ENCODE measurements at places on chromosomes 4 and X.

GRCh38 chr4:48603366-48604003 is 113.4 kb downstream of the ZAR1 start:
- no peak for DNase-seq

DNA sequence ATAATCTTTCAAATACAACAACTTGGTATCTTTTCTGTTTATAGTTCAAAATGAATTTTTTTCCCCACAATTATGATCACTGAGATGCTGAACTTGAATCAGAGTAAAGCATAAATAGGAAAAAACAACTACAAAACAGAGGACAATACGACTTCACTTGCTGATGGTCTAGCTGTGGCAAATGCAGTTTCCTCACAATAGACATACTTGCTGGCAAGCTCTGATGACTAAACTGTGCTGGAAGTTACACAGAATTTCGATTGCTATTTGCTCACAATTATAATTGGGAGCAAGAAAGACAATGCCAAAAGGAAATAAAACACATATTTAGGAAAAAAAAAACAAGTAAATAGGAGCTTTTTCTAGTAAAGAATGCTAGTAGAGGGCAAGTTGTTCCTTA is 14.7 kb downstream of the VEGFC start:
- no peak for DNase-seq

DNA sequence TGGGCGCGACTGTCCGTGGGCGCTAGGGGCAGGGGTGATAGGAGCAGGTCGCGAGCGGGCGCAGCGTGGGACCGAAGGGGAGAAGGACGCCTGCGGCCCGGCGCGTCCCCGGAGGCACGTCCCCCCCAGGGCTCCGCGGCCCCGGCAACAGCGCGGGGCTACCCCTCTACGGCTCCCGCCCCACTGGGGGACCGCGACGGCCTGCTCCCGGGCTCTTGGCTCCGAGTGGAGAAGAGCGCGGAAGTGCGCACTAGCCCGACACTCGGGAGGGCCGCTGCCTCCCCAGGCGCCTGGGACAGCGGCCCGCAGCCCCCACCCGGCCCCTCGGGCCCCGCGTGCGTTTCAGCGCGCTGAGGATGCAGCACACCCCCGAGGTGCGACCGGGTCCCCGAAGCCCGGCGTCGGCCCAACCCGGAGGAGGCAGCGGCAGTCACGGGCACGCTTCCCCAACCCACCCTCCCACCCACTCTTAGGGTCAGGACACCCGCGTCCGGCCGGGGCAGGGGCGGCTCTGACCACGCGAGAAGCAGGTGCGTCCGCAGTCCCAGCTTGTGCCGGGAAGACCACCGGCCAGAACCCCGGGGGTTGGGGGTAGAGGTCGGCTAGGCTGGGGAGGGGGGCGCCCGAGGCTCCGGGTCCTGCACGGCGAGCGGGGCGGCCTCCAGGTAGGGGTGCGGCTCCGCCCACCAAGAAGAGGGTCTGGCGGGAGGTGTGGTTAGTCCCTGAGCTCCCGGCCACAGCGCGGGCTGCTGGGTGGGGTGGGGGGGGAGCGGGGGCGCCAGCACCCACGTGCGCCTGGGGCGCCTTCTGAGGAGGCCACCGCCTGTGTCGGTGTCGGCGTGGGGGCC is 18.5 kb upstream of the NAT8L start:
- DNase-seq = no peak

- DNase-seq = no peak
Measured at GRCh38 chr4:84837751-84838150, 128.7 kb downstream of the WDFY3 start.

- DNase-seq = no peak
Measured at GRCh38 chrX:83771664-83772063, 89.3 kb upstream of the CYLC1 start.

GRCh38 chrX:68703369-68703768 is 55.9 kb downstream of the STARD8 start:
- no peak for DNase-seq

DNA sequence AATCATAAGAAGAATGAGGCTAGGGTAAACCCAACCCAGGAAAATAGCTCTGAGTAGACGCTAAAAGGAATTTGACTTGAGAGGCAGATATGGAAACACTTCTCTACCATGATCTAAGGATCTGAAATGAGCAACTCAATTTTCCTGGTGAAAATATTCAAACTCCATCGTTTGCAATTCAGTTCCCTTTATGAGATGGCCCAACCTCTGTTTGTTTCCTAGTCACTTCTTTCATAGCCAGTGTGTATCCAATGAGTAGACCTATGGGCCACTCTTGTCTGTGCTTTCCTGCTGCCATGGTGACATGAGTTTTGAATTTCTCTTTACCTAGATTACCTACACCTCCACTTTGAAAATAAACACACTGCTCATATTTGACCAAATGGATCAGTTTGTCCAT is 176.2 kb upstream of the GPRIN3 start:
- no peak for DNase-seq

DNA sequence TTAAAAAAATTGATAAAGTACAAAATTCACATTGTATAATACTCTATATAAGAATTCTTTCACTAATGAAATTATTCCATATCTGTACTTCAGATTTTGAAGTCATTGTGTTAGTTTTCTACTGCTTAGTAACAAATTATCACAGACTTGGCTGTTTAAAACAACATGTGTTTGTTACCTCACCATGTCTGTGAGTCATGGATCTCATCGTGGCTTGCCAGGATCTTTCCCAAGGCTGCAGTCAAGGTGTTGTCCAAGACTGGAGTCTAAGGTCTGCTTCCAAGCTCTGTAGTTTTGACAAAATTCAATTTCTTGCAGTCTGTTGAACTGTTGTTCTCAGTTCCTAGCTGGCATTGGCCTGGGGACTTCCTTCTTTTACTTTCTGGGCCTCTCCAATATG is 1286.9 kb downstream of the ADGRL3 start:
- no peak for DNase-seq

DNA sequence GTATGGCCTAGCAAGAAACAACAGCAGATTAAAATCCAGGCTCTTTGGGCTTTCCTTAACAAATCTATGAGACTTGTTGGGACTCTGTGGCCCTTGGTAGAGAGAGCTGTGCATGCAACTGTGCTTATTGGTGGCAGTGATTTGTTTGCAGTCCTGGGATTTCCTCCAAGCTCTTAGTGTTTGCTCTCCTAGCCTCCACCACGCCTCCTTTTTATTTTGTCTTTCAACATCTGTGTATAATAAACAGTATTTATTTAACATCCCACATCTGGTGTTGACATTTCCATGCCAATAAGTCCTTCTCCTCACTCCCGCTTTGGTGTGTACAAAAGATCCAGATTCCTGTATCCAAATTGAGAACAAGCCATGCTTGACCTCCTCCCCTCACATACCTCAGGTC is 3.1 kb downstream of the TNMD start:
- no peak for DNase-seq

DNA sequence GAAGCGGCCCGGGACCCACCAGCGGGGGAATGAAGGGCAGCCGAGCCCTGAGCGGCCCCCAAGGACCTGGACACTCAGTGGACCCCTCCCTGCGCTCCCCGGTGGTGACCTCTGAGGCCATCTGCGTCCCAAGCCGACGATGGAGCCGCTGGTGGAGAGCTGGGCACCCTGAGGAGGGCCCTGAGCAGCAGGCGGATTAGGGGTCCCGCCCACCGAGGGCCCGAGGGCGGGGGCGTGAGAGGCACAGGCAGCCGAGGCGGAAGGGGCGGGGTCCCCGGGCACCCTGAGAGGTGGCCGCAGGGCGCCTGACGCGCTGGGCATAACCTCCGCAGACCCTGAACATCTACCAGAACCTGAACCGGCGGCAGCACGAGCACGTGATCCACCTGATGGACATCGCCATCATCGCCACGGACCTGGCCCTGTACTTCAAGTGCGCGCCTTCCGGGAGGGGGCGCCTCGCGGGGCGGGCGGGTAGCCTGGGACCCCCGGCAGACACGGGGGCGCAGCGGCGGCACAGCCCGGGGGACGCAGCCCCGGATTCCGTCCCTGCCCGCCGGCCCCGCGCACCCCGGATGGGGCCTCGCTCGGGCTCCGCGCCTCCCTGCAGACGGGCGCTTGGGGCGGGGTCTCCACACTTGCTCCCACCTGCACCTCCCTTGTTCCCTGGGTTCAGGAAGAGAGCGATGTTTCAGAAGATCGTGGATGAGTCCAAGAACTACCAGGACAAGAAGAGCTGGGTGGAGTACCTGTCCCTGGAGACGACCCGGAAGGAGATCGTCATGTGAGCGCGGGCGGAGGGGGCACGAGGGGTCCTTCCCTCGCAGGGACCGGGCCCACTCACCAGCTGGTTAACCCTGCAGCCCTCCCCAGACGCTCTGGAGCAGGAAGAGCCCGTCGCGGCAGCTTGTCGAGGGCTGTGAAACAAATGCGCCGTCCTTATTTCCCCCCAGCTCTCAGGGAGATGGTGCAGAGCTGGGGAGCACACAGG is 10.3 kb downstream of the ATP5ME start:
- DNase-seq = peak; percentile 75

DNA sequence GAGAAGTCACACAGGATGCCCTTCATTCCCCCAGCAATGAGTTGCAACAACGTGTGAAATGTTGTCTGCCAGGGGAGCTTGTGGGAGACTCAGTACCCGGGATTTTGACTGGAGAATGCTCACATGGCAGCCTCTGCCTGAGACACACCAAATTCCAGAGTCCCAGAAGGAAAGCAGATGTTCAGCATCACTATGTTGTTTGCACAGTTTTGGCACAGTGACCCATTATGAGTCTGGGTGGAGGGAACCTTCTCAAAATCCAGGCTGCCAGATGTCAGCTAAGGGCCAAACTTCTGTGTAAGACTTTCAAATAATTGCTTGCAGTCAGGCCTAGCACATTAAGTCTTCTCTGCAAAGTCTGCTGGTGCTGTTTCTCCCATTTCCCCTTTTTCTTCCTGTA is 1029.7 kb upstream of the TENM3 start:
- DNase-seq = no peak

All from stimulated activated CD4-positive, alpha-beta T cell treated with anti-CD3 and anti-CD28 coated beads, Interleukin-1b, Interleukin-23, amount 100 ng/mL, for 4 hours (primary cell).